Activated CD8-positive, alpha-beta memory T cell treated with anti-CD3 and anti-CD28 coated beads for 24 hours (primary cell): ENCODE measurements at places on chromosomes 4 and X.
A peak's percentile ranks its signal among the peaks of the same experiment; 100 is the strongest.

DNA sequence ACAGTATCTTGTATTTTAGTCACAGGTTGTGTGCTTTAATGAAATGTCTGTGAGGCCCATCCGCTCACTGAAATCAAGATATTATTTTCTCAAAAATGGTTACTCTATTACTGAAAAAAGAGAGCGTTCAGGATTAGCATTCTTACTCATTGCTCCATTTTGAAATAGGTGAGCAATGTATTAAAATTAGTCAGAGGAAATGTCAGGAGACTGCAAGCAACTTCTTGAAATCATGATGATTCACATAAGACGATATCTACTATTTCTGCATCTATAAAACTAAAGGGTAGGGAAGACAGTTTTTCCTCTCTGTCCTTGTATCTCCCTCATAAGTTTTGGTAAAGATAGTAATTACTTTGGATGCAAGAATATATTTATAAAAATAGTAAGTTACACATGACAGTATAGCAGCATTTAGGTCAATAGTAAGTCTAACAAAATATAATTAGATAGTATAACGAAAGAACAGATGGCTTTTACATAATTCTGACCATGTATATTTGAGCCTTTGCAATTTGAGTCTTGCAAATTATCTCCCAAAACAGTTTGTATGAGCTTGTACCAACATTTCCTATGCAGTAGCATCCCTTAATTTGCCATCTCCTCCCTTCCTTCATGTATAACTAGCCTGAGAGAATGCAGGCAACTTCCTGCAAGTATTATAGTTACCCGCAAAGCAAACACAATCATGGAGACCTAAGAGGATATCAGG lies 937.8 kb downstream of the PCDH7 start:
- no peak for DNase-seq

DNA sequence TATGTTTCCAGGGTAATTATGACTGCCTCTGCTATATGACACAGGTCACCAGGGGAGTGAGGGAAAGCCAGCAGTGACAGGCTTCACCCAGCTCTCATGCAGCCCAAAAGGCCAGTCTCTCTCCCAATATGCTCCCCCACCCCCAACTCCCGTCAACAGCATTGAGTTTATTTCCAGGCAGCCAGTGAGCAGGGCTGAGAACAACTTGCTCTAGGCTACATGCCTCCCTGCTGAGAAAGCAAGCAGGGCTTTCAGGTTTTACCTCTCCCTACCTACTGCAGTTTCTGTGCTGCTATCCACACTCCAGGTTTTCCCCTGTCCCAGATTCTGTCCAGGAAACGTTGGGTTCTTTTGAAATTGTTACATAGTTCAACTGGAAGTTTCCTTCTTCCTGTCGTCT lies 291.4 kb downstream of the PABPC4L start:
- DNase-seq: no peak

- no peak for DNase-seq
These were observed 35.7 kb downstream of the AFAP1 start for GRCh38 chr4:7903791-7904516.

DNA sequence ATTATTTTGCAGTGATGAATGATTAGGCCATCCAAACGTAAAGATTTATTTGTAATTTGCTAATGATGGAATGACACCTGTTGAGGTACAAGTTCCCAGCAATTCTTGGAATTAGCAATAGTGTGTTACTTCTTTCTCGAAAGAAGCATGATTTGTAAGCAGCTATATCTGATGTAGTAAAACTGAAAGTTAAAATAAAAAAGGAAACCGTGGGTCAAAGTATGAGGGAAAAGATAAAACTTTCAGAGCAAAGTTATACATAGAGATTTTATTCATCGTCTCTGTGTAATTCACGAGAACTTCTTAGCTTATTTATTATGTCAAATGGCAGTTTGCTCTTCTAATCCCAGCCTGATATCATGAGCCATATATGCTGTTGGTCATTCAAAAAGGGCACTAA lies 59.0 kb downstream of the NFKB1 start:
- no peak for DNase-seq

DNA sequence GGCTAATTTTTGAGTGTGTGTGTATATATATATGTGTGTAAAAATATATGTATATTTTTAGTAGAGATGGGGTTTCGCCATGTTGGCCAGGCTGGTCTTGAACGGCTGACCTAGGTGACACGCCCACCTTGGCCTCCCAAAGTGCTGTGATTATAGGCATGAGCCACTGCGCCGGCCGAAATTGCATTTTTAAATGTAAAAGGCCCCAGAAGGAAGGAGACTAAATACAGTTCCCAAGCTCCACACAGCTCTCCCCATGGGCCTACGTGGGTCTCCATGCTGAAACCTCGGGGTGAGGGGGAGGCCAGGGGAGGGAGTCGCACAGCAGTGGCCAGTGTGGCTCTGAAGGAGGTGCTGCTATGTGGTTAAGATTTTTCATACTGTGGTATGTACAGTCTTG lies 12.8 kb upstream of the CDKN2AIP start:
- DNase-seq: peak; percentile 37

GRCh38 chr4:38582889-38583470 lies 81.0 kb upstream of the KLF3 start:
- no peak for DNase-seq

DNA sequence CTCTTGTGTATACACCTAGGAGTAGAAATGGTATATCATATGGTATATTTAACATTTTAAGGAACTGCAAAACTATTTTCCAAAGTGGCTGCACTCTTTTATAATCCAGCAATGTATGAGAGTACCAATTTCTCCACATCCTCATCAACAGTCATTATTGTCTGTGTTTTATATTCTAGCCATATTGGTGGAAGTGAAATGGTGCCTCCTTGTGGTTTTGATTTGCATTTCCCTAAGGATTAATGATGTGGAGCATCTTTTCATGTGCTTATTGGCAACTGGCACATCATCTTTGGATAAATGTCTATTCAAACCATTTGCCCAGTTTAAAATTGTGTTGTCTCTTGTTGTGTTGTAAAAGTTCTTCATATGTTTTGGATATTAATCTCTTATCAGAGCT lies 9.6 kb downstream of the BMP15 start:
- DNase-seq: no peak

- DNase-seq: no peak
These were observed 47.1 kb downstream of the ALG13 start for GRCh38 chrX:111728096-111728495.

DNA sequence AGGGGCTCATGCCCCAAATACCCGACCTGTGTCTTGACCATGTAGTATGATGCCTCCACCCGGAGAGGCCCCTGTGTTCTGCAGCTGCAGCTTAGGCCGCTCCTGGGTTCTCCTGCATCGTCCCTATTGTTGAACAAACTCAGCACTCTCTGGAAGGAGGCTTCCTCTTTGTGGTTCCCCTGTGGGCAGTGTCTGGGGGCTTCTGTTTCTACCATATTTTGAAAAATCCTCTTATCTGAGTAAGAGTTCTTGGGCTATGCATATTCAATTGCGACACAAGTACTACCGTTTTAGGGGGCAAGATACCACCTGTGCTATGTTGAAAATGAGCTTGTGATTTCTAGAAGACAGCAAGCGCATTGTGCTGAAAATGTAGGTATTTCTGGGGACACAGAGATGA lies 276.6 kb downstream of the DHRSX start:
- no peak for DNase-seq

GRCh38 chr4:115165503-115165902 lies 52.1 kb upstream of the NDST4 start:
- no peak for DNase-seq

DNA sequence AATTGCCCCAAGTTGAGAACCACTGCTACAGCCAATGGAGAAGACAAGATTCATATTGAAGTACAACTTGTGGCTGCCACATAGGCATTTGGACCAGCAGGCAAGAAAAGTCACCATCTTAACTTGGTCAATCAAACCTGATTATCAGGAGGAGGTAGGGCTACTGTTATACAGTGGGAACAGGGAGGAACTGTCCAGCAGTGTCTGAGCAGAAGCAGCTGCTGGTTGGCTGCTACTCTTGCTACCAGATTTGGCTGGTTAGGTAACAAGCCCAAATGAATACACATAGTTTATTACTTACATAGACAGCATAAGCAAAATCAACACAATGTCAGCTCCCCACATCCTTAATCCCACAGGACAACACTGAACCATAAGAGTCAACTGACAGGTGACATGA lies 39.4 kb downstream of the ATP1B4 start:
- DNase-seq: no peak

- DNase-seq: no peak
These were observed 383.6 kb downstream of the ADGRL3 start for GRCh38 chr4:61583696-61584095.

DNA sequence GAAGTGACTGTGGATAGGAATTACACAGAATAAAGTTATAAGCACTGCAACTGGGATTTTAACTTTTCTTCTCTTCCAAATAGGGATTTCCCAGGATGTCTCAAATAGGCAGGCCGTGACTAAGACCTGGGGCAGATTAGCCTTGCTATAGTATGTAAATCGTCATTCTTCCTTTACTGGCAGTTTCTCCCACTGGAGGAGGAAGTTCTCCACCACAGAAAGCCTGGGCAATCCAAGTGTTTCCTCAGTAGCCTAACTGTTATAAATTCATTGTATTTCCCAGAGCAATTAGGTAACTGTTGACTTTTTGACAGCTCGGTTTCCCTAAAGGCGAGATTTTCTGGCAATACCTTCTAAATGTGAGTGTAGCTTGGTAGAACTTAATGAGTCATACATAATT lies at the start of gene TNIP3:
Gene TNIP3 (minus strand): TSS at position 31 of the 400 bp plus-strand sequence. CDS start 196 bp downstream, outside the sequence.
- no peak for DNase-seq

DNA sequence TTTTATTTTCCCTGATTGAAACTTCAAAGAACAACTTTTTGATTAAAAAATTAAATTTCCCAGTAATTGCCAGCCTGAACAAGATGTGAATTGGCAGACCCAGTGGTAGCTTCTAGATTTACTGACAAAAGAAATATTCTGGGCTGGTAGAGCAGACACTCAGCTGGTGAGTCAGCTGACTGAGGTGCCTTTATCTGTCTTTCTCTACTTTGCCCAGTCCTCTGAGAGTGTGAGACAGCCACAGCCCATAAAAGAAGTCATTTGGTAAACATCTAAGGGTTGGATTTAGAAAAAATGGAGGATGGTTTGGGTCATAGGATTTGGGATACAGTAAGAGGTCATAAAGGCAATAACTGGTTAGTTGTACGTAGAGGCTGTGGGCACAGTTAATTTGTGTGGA lies 54.5 kb downstream of the CCSER1 start:
- DNase-seq: no peak

GRCh38 chrX:151402719-151403390 lies 5.8 kb downstream of the VMA21 start:
- DNase-seq: no peak

- DNase-seq: no peak
These were observed 605.1 kb downstream of the PCDH18 start for GRCh38 chr4:136927172-136927571.

DNA sequence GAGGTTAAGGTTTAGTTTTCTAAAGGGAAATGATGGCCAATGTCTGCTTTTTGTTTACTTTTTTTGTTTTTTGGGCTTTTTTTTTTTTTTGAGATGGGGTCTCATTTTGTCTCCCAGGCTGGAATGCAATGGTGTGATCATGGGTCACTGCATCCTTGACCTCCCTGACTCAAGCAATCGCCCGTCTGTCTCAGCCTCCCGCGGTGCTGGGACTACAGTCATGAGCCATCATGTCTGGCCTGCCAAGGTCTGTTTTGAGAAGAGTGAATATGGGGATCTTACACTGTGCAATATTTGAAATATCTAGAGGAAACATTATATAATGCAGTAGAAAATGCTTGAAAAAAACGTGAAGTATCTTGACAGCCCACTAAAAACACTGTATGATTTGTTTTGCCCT lies 162.5 kb downstream of the GASK1B start:
- DNase-seq: no peak

DNA sequence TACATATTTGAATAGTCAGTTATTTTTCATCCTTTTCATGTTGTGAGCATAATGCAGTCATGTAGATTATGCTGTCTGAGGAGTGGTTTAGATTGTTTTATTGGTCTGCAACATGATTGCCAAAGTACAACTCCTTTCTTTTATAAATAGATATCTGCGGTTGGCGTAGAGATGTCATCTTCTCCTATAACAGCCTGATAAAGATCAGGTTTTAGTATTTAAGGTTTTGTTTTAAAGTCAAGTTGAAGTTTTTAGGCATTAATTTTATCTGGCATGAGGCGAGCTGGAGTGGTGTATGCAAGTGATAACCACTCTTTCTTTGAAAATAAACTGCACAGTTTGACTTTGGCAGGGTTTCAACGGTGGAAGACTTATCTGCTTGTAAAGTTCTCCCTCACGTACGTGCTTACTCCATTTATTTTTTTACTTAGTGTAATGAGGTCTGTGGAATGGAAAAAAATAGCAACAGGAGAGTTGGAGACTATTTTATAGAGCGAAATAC lies 126.3 kb downstream of the FBXO8 start:
- DNase-seq: no peak

GRCh38 chr4:138320030-138320429 lies 77.9 kb upstream of the SLC7A11 start:
- DNase-seq: no peak

DNA sequence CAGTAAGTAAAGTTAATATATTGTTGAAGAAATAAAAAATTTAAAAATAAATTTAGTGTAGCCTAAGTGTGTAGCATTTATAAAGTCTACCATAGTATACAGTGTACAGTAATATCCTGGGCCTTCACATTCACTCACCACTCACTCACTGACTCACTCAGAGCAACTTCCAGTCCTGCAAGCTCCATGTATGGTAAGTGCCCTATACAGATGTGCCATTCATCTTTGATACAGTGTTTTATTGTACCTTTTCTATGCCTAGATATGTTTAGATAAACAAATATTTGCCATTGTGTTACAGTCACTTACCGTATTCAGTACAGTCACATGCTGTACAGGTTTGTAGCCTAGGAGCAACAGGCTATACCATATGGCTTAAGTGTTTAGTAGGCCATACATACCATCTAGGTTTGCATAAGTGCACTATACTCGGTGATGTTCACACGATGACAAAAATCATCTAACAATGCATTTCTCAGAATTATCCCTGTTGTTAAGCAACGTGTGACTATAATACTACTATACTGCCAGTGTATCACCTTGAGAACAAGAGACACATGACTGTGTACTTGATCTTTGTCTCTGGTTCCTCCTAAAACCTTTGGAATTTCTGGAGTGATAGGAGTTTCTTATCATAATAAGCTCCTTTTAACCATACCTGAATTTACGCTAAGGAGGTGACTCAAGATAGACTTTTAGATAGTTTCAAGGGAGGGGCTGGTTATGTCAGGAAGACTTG lies 25.8 kb upstream of the SEPTIN11 start:
- DNase-seq: no peak

DNA sequence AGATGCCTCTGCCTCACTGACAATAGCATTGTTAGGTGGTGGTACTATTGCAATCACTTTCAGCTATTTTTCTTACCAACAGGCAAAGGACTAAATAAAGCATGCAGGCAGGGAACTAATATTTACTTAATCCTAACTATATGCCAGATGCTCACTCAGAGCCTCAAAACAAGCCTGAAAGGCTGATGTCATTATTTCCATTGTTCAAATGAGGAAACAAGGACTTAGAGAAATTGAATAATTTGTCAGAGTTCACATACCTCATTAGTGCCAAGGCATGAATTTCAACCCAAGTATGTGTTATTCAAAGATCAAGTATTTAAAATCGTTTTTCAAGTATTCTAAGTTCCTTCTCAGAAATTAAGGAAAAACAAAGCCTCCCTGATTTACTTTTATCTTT lies 374.9 kb upstream of the TECRL start:
- no peak for DNase-seq

- DNase-seq: no peak
These were observed 44.3 kb downstream of the TMEM131L start for GRCh38 chr4:153510252-153511001.
